ENCODE measurements at places on chromosomes 13 and 19.

- no peak for DNase-seq
Observed at GRCh38 chr19:6453951-6454565, 5.5 kb downstream of the SLC25A23 start.

DNA sequence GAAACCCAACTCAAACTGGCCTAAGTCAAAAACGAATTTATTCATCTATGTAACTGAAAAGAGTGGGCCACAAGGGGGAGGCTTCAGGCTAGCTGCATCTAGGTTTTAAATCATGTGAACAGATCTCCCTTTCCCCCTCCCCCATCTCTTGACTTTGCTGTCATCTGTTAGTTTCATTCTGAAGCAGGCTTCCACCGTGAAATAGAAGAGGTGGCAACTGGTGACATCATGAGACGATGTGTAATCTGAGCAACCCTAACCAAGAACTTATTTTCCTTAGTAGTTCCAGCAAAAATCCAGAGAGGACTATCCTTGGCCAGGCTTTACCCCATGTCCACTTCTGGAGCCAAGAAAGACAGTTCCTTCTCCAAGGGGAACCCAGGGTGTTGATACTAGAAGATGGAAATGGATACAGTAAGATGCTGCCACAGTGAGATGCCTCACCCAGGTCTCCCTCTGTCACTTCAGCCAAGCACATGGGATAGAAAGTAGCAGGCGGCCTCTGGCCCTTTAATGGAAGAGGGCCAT is 9.4 kb downstream of the SAMD4B start:
- no peak for DNase-seq

DNA sequence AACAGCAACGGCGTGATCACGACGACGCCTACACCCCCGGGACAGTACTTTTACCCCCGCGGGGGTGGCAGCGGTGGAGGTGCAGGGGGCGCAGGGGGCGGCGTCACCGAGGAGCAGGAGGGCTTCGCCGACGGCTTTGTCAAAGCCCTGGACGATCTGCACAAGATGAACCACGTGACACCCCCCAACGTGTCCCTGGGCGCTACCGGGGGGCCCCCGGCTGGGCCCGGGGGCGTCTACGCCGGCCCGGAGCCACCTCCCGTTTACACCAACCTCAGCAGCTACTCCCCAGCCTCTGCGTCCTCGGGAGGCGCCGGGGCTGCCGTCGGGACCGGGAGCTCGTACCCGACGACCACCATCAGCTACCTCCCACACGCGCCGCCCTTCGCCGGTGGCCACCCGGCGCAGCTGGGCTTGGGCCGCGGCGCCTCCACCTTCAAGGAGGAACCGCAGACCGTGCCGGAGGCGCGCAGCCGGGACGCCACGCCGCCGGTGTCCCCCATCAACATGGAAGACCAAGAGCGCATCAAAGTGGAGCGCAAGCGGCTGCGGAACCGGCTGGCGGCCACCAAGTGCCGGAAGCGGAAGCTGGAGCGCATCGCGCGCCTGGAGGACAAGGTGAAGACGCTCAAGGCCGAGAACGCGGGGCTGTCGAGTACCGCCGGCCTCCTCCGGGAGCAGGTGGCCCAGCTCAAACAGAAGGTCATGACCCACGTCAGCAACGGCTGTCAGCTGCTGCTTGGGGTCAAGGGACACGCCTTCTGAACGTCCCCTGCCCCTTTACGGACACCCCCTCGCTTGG is 966 bp downstream of the JUNB start:
- peak; percentile 76 for DNase-seq

DNA sequence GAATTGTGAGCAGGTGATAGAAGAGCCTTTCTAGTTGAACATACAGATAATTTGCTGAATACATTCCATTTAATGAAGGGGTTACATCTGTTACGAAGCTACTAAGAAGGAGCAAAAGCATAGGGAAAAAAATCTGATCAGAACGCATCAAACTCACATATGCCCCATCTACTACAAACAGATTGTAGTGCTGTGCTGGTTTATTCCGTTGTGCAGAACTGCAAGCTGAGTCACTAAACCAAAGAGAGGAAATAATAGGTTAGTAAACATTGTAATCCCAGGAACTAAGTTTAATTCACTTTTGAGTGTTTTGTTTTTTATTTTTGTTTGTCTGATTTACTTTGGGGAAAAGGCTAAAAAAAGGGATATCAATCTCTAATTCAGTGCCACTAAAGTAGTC is 136.3 kb downstream of the CDK8 start:
- DNase-seq: no peak

- DNase-seq: peak; percentile 38
Observed at GRCh38 chr19:32674153-32674930, 638 bp downstream of the ANKRD27 start.

DNA sequence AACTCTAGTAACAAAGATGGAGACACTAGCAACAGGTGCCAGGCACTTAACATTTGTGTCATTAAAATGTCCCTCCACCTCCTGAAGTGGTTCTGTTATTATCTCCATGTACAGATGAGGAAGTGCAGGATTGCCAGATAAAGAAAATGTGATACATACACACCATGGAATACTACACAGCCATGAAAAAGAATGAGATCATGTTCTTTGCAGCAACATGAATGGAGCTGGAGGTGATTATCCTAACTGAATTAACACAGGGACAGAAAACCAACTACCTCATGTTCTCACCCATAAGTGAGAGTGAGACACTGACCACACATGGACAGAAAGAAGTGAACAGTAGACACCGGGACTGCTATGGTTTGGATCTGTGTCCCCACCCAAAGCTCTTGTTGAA is 60.5 kb downstream of the ZNF557 start:
- no peak for DNase-seq

GRCh38 chr13:73390100-73390499 is 331.3 kb downstream of the KLF5 start:
- DNase-seq: no peak

GRCh38 chr13:76314495-76314894 is 571.7 kb downstream of the KCTD12 start:
- DNase-seq: no peak

- DNase-seq: peak; percentile 55
Observed at GRCh38 chr19:55088543-55089341, 13.1 kb downstream of the EPS8L1 start.

DNA sequence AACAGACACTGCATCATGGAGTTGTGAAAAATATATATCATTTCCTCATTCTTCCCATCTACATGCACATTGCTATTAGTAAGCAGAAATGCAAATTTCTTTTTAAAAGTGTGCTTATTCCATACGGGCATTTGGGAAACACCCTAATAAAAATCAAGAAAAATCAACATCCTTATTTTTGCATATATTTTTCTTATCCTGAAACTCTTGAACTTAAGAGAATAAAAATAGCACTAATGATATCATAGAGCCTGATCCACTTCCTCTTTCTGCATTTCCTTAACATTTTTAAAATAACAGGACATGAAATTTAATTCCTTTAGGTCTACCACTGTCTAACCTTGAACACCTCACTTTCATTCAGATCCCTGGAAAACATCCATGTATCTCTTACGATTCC is 123.3 kb downstream of the VWA8 start:
- no peak for DNase-seq

DNA sequence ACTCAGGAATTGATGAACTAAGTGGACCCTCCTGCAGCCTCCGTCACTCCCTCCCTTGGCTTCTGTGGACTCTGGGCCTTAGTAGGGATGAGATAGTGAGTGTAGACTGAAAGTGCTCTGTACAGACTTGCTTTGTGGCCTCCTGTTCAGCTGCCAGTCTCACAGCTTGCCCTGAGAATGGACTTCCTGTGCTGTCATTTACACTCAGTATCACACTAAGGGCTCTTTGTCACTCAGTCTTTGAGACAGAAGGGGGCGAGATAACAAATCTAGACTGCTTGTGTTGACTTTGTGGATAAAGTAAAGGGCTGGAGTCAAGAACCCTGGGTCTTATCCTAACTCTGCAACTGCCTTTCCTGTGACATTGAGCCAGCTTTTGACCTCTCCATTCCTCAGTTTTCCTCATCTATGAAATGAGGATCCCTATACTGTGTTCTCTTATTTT is 21.0 kb upstream of the SPRY2 start:
- DNase-seq: no peak

GRCh38 chr19:46390866-46391265 is 22.5 kb downstream of the CCDC8 start:
- DNase-seq: peak; percentile 75
